Stimulated activated CD8-positive, alpha-beta memory T cell treated with anti-CD3 and anti-CD28 coated beads, Interleukin-7, amount 100 ng/mL, for 1 hour (primary cell): ENCODE measurements at places on chromosomes 2 and 18.

- DNase-seq = no peak
Observed at GRCh38 chr2:49982871-49983270, 828.6 kb upstream of the FSHR start.

GRCh38 chr18:23107718-23108117 lies 27.6 kb upstream of the CABLES1 start:
- no peak for DNase-seq

DNA sequence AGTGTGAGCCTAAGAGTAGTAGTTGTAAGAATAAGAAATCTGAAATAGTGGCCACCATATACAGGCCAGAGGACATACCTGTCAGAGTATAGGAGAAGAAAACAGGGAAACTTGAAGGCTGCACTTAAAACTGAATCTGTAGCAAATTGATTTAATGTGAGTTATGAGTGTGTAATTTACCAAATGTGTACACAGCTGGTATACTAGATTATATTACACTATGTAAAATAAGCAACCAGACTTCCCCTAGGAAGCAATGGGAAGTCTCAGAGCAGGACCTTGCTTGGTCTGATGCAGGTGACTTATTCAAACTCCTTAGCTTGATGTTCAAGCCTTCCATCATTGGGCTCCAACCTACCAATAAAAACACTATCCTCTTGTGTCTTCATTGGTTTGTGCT lies 17.3 kb upstream of the EPC2 start:
- no peak for DNase-seq

- DNase-seq = no peak
Observed at GRCh38 chr2:215793747-215794595, 219.4 kb downstream of the MREG start.

- DNase-seq = no peak
Observed at GRCh38 chr2:241568726-241569125, 10.2 kb downstream of the BOK start.

- no peak for DNase-seq
Observed at GRCh38 chr2:199405241-199405640, 52.5 kb downstream of the SATB2 start.

DNA sequence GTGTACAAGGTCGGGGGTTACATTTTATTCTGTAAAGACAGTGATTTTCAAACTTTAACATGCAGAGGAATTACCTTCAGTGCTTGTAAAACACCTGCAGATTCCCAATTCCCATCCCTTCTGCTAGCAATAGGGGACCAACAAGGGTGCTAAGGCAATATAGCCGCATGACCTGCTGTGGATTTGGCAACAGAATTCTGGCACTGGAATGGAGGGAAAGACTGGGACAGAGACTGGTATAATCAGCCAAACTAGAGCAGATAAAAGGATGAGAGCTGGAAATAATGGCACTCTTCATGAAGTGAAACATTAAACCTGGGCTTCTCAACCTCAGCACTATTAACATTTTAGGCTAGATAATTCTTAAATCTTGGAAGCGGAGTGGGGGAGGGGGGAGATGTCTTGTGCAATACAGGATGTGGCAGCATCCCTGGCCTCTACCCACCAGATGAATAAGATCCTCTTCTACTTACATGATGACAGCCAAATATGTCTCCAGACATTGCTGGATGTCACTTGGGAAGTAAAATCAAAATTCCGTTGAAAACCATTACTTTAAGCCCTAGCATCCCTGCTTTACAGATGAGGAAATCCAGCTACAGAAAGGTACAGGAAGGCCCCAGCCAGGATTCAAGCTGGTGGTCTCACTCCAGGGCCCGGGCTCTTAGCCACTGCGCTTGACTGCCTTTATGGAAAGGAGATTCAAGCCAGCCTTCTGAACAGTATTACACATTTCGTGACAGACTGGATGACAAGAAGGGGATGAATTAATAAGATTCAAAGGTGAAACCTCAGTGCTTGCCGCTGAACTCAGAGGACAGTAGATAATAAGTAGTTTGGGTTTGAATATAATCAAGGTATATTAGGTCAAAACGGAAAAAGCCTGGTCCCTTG lies 1.7 kb downstream of the EVA1A start:
- DNase-seq = no peak
